Stimulated activated CD4-positive, alpha-beta T cell treated with anti-CD3 and anti-CD28 coated beads, Interleukin-15, amount 100 ng/mL, for 1 hour (primary cell): ENCODE measurements at places on chromosomes 6 and 20.

GRCh38 chr6:81148751-81149150 is 603.7 kb downstream of the TENT5A start:
- DNase-seq = no peak

DNA sequence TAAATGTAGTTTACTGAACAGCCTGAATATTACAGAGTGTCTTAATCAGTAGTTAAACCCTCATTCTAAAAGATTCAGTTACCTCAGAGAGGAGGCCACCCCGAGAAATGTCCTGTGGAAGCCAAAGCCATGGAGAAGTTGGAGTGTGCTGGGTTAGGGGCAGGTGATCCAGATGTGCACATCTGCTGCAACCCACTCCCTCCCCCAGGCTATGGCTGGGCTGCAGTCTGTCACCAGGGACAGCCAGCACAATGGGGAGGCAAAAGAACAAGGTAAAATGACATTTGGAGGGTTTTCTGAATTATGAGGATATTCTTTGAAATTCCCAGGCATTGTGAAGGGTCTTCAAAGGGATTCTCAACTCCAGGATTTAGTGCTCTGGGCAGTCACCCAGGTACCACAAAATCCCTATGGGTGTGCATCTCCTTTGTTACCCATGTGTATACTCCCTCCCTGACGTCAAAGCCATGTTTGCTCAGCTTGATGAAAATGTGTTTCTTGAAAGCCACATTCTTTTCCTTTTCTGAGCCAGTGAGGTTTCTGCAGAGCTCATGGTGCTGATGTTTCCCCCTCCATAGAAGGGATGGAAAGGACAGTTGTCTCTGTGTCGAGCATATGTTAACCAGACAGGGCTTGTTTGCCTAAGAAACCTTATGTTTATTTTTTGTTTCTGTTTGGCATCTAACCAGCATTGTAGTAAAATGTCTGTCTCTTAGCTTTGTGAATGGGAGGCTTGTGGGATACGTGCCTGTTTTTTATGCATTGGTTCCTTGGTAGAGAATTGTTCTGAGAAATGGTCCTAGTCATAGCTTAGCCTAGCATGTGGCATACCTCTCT is 212.3 kb upstream of the TBX18 start:
- no peak for DNase-seq

GRCh38 chr6:19219931-19220330 is 617.2 kb upstream of the ID4 start:
- DNase-seq = no peak

- no peak for DNase-seq
Observed at GRCh38 chr6:39729945-39730344, 4.7 kb upstream of the KIF6 start.

- DNase-seq = no peak
Observed at GRCh38 chr6:129659590-129660345, 50.2 kb downstream of the ARHGAP18 start.

- DNase-seq = no peak
Observed at GRCh38 chr6:3755637-3756545, 4.4 kb upstream of the PXDC1 start.

DNA sequence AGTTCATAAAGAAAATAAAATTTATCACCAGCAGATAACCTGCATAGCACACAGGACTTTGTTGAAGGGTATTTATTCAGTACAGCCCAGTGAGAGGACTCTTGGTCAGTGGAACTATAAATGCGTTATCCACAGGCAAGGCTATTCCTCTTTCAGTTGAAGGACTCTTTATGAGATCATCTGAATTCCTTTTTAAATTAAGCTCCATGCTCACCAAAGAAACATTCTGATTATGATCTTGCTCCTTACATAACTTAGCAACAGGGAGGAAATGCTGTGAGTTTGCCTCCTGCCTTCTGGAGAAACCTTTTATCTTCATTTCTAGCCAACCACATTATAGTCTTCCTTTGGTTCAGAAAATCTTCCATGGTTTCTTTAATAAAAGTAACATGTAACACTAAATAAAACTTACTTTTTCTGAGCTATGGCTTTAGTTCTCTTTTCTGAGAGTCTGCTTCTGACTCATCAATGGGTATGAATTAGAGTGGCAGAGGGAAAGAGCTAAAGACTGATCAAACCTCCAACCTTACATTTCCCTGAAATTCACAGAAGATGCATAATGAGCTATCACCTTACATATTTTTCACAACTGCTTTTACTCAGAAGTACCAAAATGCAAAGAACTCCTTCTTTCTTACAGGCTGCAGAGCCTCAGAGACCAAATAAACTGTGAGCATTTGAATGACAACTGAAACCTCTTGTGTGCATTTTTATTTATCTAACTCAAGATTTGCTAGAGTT is 267.2 kb downstream of the ADGRG6 start:
- DNase-seq = no peak

GRCh38 chr6:132907231-132907630 is 92.9 kb downstream of the RPS12 start:
- no peak for DNase-seq

DNA sequence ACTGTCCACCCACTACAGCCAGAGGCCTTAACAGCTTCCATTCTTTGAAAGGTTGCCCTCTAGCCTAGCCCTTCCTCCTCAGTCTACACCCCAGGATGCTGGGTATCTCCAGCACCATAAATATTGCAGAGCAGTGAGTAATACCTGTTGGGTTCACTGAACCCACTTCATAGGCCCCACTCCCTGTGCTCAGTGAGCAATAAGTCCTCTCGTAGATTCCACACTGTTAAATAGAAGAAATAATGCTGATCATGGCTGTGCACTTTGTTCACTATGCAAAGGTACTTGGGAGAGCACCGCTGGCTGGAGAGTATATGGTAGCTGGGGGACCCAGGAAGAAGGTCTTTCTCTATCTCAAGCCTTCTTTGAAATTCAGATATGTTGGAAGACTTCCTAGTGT is 87.3 kb downstream of the RSPH3 start:
- DNase-seq = no peak

- no peak for DNase-seq
Observed at GRCh38 chr6:30151580-30151979, 9.4 kb downstream of the TRIM10 start.

DNA sequence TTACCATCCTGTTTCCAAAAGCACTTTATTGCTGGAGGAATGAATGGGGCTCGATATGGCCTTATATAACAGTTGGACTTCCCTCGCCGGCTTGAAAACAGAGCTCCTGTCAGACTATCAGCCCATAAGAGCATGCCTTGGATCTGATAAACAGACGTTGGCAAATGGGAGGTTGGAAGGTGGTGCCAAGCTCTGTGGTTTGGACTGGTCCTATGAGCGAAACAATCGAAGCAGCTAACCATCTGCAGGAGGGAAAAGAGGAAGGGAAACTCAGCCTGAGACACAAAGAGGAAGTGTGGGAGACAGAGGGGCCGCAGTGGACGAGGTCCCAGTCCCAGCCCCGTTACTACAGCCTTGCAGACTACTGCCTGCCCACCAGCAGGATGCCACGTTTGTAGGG is 92.9 kb downstream of the TFAP2C start:
- no peak for DNase-seq

DNA sequence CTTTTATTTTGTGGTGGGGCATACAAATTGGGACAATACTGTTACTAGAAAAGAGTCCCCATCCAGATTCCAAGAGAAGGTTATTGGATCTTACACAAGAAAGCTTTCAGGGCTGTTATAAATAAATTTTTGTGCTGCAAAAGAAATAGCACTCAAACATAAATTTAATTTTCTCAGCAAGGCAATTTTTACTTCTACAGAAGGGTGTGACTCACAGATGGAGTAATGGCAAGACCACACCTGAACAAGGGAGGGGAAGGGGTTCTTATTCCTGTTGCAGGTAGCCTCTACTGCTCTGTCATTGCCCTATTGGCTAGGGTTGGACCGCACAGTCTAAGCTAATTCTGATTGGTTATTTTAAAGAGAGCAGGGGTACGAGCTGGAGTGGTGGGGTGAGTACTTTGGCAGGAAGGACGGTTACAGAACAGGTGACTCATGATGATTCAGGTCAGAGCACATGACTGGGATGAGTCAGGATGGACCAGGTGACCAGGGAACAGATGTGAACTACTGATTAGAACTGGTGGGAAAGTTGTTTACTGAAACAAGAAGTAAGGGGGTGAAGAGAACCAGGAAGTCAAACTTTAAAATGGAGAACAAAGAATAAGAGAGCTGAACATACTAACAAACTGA is 41.1 kb downstream of the CNR1 start:
- no peak for DNase-seq

DNA sequence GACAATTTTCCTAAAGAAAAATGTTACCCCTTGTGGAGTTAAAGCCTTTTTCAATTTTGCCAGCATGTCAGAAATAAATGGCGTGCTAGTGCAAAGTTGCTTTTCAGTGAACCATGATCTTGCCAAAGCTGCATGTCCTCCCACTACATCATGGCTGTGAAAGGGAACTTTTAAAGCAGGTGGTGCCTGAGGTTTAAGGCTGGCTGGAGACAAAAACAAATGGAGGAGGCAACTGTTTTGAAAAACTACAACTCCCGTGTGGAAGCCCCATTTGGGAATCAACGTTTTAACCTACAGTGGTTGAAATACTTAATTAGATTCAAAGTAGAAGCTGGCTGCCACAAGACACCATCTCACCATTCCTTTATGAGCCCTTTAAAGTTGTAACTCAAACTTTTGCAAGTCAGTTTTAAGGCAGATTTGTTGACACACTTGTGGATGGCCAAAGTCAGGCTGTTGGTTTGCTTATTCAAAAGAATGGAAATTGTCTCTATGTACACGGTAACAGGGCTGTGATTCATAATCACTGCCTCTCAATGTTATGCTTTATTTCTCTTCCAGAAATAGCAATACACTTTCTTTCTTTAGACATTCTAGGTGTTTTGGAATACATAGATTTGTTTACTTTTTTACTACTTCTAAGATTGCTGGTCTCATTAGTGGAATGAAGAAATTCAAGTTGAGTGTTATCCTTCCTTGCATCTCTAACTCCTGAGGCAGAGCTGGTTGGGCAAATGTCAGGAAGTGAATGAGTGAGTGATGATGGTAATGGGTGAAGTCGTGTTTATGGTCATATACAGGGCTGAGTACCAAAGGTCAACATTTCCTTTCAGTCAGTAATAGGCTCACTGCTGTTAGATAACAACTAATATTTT is 196.4 kb upstream of the GMDS start:
- DNase-seq = no peak

GRCh38 chr6:76885861-76886301 is 577.4 kb downstream of the HTR1B start:
- DNase-seq = no peak

- DNase-seq = no peak
Observed at GRCh38 chr6:168876956-168877355, 376.7 kb downstream of the THBS2 start.

- no peak for DNase-seq
Observed at GRCh38 chr6:40573221-40573620, 13.9 kb downstream of the LRFN2 start.

- no peak for DNase-seq
Observed at GRCh38 chr6:130183271-130184222, 39.2 kb downstream of the SAMD3 start.

- DNase-seq = no peak
Observed at GRCh38 chr6:11423667-11424066, 113.9 kb upstream of the TMEM170B start.

GRCh38 chr6:91521999-91522398 is 935.1 kb upstream of the MAP3K7 start:
- DNase-seq = no peak

GRCh38 chr6:24775520-24776058 is 852 bp downstream of the GMNN start:
- DNase-seq = peak; percentile 17
